ENCODE measurements at places on chromosomes 4 and X.

GRCh38 chr4:47484168-47484567, 907 bp upstream of the ATP10D start:
- no peak for DNase-seq

- no peak for DNase-seq
Measured at GRCh38 chr4:101122019-101122418, 225.3 kb downstream of the PPP3CA start.

- DNase-seq = no peak
Measured at GRCh38 chr4:89482251-89482650, 174.7 kb upstream of the GPRIN3 start.

GRCh38 chr4:78787392-78788006, 11.3 kb downstream of the BMP2K start:
- DNase-seq = no peak

DNA sequence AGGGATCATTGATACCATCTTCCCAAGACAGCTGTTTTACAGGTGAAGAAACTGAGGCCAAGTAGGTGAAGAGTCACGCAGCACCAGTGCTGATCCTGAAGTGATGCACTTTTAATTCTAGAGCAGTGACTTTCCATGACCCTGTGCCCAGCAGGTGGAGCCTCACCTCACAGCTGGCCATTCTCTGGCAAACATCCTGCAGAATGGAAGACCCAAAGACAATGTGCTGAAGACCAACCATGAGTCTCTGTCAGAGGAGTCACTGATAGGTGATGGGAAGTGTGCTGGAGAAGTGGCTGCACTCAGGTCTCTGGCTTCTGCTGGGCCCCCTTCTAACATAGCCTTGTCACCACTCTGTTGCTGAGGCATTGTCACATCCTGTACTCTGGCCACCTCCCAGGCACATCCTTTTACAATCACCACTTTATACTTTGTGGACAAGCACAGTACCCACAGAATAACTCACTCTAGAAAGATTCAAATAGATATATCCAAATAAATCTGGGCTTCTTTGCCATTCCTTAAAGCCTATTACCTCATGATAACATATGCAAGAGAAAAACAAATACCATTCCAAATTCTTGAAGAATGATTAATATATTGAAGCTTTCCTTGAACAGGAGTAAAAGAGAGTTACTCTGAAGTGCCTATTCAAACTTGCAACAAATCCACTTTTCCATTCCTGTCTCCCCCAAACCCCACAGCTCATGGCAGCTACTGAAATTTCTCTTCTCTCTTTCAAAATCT, 64.1 kb upstream of the SCOC start:
- DNase-seq = no peak

- no peak for DNase-seq
Measured at GRCh38 chr4:94590493-94590892, 138.8 kb downstream of the PDLIM5 start.

Data from right lung (tissue), 10 donors.